ENCODE measurements at places on chromosomes 1 and 21.

DNA sequence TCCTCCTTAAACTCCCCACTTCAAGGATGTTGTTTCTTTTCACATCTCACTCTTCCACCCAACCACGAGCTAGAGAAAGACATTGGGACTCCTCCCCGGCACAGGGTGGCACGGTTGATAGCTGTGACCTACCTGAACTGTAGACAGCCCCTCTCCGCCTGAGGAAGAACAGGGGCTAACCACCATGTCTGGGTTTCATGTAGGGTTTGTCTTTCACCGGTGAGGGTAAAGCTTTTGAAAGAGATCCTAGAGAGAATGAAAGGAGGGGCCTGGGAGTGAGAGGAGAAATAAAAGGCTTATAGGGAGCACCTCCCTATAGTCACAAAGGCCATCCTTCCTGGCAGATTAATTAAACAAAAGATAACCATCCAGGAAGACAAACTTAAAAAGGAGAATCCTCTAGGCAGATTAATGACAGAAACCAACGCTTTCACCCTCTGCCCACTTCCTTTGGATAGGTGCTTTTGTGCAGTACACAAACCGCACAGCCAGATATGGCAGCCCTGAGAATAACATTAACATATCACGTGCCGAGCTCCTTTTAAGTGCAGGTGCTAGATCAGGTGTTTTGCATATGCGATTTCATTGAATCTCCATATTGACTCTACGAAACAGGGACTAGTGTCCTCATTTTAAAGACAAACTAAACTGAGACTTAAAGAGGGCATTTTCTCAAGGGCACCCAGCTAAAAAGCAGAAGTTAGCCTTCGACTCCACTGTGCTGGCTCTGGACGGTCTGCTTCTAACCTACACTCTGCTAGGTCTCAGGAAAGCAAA lies 178.1 kb upstream of the RUNX1 start:
- DNase-seq, result no peak

- no peak for DNase-seq
These were observed 9.5 kb downstream of the ITLN2 start for GRCh38 chr1:160945079-160945478.

DNA sequence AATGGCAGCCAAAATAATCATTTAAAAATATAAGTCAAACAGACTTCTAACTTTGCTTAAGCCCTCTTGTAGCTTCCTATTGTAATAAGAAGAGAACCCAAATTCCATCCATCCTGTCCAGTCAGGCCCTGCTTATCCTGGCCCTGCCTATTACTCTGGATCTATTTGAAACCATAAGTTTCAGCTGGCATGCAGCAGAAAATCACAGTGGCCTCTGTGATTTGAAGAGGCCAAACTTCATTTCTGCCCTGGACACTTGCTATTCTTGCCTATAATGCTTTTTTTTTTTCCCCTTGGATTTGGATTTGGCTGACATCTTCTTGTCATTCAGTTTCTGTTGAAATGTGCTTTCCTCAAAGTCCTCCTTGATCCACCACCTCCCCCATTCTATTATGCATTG lies 642.8 kb downstream of the USP25 start:
- no peak for DNase-seq

- no peak for DNase-seq
These were observed 1.4 kb upstream of the RGS2 start for GRCh38 chr1:192807211-192808162.

- no peak for DNase-seq
These were observed 103.8 kb upstream of the USP25 start for GRCh38 chr21:15626031-15626430.

- DNase-seq, result no peak
These were observed 10.6 kb downstream of the VASH2 start for GRCh38 chr1:212960932-212961331.

GRCh38 chr1:36516372-36517010 lies 33.8 kb upstream of the CSF3R start:
- no peak for DNase-seq

GRCh38 chr1:61012341-61012761 lies 70.0 kb upstream of the NFIA start:
- DNase-seq, result no peak

DNA sequence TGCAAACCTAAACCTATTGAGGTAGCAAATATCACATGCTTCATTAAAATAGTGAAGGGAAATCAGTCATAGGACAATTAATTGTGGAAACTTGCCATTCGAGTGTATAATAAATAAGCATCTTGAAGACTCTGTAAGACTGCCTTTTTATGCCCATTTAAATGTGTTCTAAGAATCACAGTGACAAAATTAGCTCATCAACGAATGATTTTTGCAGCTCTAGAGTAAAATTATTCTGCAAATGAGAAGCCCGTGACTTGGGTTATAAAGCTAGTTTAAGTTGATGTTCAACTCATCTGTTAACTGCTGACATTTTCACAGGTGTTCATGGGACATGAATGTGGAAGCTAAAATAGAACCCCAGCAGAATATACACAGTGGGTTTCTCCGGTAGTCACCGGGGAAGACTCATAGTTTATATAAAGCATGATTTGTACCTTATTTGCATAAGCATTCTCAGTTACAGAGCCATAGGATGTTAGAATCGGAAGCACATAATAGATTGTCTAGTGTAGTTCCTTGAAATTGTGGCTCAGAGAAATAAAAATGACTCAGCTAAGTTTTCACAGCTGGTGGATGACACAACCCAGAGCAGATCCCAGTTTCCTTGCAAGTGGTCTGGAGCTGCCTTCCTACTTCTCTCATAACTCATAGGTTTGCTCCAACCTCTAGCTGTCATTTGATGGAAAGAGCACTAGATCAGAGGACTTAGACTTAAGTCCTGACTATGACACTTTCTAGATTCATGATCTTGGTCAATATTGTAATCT lies 107.3 kb downstream of the UCHL5 start:
- no peak for DNase-seq

DNA sequence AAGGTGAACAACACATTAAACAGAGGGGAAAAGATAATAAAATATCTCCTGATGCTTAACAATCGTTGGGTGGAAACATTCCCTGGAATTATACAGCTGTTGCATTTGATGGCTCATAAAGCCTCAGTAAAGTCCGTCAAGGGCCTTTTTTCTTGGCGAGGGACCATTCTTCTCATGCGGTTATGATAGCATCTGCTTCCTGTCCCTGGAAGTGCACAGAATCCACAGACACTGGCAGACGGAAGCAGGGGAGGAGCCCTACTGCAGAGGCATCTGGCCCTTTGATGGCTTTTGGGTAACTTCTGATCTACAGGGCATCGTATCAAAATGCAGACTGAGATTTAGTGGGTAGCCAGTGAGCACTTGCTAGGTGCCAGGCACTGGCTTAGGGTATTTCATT lies 286.9 kb downstream of the KIF26B start:
- DNase-seq, result no peak

DNA sequence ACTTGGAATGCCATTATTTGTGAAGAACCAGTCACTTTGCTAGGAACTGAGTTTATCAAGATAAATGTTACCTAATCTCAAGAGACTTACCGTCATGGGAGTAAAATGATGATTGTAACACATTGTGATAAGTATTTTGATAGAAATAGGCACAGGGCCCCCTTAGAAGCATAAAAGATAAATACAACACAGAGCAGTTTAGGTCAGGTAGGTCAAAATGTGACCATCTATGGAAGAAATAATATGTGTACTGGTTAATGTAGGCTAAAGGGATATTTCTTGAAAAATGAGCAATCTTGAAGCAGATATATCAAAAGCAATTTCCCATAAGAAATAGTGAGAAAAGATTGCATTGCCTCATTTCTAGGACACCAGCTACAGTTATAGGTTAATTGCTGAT lies 1386.8 kb upstream of the ADGRL2 start:
- no peak for DNase-seq

DNA sequence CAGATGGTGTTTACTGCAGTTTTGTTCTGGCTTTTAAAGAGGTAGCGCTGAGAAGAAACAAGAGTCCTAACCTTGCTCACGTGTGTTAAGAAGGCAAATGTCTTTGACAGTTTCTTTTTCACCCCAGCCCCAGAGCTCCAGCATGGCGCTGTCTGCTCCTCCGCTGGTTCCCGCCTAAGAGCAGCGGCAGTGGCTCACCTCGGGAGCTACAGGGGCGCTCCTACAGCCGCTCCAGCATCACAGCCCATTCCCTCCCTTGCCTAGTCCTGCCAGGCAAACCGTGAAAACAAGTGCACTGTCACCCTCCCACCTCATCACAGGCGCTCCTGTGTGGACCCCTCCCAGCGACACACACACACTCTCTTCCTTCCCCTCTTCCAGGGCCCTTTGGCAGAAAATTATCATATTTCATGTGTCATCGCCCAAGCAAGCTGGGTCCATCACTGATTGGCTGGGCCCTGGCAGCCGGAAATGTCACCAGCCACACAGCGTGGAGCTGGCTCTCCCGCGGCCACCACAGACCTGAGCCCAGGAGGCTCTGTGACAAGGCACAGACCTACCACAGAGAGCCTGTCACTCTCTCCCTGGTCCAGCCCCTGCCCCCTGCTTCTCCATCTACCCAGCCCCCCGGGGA lies 1.2 kb upstream of the HIVEP3 start:
- DNase-seq, result no peak

DNA sequence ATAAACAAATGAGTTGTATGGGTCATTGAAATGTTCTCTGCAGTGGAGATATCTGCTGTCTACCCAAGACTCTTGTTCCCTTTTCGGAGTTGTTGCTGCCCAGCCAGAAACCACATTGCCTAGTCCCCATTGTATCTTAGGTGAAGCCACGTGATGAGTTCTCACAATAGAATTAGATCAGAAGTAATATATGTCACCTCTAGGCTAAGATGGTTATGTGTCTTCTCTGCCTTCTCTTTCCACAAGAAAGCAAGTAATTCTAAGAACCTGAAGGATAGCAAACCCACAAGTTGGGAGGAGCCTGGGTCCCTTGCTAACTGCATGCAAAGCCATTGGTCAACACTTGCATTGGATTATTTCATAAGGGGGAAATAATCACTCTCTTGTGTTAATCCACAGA lies 76.6 kb downstream of the ADCY10 start:
- no peak for DNase-seq

- no peak for DNase-seq
These were observed 84.6 kb upstream of the B3GALT2 start for GRCh38 chr1:193270996-193271395.

- no peak for DNase-seq
These were observed 43.1 kb downstream of the ARHGEF16 start for GRCh38 chr1:3497521-3497920.

GRCh38 chr1:46399307-46399706 lies 5.2 kb downstream of the FAAH start:
- no peak for DNase-seq

DNA sequence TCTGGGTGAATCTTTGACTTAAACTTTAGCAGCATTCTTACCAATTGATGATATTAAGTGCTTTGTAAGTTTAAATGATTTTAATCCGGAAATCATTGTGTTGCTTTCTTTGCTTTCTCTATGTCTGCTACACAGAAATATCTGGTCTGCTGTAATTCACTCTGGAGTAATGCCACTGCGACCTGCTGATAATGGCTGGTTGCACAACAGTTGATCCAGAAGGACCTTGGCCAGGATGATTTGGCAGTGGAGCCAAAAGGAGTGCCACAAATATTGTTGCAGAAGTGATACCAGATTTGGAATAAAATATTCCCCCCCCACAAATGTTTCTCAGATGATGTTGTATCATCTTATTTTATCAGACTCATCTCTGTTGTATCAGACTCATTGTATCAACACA lies 2063.9 kb downstream of the MRPL39 start:
- DNase-seq, result no peak

- DNase-seq, result no peak
These were observed 17.0 kb downstream of the TNFRSF25 start for GRCh38 chr1:6448749-6449631.

- DNase-seq, result no peak
These were observed 456 bp downstream of the COL8A2 start for GRCh38 chr1:36124404-36125128.

DNA sequence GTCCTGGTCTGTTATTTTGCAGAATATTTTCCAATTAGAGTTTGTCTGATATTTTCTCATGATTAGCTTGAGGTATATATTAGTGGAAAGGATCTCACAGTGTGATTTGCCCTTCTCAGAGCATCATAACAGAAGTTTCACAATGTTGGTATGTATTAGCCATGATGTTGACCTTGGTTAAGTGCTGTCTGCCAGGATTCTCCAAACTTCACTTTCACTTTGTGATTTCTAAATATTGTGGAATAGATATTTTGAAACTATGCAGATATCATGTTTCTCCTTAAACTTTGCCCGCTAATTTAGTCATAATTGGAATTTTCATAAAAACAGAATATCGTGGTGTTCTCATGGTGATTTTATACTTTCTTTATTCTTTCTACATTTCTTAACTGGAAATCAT lies 98.0 kb upstream of the DEPDC1 start:
- no peak for DNase-seq

GRCh38 chr1:89607156-89607555 lies 25.8 kb upstream of the LRRC8C start:
- DNase-seq, result no peak

- DNase-seq, result no peak
These were observed 44.5 kb downstream of the LRRC53 start for GRCh38 chr1:74467786-74468377.

DNA sequence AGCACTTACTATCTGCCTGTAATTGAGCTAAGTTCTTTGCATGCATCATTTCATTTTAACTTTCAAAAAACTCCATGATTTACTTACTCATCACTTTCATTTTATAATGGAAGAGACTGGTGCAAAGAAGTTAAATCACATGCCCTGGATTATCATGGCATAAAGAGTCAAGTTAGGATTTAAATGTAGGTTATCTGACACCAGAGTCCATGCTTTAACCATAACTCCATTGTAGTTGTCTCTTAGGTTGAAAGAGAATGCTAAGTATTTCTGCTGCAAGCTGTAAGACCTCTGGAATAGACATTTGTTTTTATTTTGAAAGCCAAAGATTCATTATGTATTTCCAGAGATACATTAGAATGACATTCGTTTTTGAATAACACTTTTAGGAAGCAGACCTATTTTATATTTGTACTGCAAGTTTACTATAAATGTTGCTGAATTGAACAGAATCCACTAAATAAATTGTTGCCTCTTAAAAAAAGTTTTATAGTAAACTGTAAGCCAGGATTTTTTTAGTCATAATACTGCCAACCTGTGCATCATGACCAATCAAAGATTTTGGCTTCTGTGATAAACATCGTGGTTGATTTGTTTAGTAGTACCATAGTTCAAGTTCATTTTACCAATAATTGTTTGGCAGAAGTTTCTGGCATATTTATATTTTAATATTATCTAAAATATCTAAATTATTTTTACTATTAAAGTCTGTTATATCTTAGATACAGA lies 26.1 kb downstream of the CFH start:
- DNase-seq, result no peak

- no peak for DNase-seq
These were observed 22.8 kb downstream of the DHX9 start for GRCh38 chr1:182861994-182862393.

DNA sequence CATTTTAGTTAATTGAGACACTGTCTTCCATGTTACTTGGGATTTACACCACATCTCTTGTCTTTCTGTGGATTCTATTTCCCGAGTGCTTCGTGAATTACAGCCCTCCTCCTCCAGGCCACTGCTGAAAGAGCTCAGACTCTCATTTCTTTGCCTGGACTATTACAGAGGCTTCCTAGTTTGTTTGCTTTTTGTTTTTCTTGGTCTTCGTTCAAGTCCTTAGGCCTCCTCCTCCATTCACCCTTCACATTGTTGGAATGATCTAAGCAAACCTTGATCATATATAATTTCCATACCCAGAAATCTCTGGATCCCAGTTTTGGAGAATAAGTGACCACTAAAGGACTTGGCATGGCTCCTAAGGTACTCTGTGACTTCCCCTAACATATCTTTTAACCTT lies 94.1 kb downstream of the CNIH3 start:
- no peak for DNase-seq

All from nucleus accumbens (tissue), 56 donors.